Myocyte (in vitro differentiated cells): ENCODE measurements at places on chromosomes 5 and 9.

DNA sequence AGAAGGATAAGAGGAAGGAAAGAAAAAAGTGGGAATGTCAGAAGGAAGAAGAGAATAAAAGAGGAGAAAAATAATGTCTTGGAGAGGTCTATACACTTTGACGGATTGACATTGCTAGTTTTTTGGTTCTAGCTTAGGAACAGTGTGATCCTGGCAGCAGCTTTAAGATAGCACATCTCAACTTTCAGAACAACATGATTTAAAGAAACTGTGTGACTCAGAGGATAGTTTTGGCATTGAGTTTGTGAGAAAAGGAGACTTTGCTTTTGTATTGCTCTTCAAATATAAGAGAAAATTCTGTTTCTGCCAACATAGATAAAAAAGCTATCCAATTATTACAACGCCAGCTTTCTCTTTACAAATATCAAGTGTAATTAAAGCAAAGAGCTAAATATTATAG, 260.7 kb upstream of the ARRDC3 start:
- no peak for DNase-seq

GRCh38 chr9:115815786-115816185, 337.8 kb upstream of the PAPPA start:
- no peak for DNase-seq

DNA sequence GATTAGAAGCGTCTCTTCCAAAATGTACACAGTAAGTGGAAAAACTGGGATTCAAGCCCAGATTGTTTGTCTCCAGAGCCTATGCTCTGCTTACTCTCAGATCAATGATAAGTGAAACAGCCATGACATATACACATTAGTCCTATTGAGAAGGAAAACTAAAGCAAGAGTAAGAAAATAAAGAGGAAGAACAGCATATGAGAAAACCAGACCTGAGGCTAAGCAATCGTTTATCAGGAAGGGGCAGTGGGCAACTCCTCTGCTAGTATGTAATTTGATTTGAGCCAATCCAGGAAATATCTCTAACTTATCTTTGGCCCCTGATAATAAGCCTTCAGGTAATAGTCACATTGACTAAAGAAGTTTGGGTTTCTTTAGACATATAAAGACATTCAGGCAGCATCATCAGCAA, 789.9 kb upstream of the C9orf72 start:
- no peak for DNase-seq

DNA sequence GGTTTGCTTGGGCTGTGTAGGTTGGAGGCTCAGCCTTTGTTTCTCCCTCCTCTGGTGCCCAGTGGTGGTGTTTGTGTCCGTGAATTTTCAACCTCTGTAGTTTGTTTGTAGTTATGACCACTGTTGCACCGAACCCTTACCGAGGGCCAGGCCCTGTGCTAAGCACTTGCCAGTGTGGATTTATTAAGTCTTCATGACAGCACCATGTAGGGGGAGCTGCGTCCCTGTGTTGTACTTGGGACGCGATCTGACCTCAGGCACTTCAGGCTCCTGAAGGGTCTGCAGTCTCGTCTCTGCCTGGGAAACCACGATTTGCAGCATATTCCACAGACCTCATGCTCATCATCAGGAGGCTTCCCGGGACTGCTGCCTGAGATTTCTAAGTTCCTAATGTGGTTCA, 12.8 kb downstream of the TENT4A start:
- DNase-seq = peak; percentile 47

GRCh38 chr5:96315431-96315830, 117.6 kb downstream of the PCSK1 start:
- peak; percentile 56 for DNase-seq

DNA sequence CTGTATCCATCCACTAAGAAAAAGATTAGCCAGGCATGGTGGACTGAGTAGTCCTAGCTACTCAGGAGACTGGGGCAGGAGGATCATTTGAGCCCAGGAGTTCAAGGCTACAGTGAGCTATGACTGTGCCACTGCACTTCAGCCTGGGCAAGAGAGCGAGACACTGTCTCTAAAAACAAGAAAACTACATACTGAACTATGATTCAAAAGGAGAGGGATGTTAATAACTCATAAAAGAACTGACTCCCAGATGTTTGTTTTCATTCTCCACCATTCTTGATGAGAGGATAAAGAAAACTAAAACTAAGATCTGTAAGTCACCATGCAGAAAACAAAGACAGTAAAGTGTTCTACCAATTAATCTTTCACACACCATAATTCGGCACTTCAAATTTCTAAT, 53.5 kb downstream of the AUH start:
- DNase-seq = no peak

DNA sequence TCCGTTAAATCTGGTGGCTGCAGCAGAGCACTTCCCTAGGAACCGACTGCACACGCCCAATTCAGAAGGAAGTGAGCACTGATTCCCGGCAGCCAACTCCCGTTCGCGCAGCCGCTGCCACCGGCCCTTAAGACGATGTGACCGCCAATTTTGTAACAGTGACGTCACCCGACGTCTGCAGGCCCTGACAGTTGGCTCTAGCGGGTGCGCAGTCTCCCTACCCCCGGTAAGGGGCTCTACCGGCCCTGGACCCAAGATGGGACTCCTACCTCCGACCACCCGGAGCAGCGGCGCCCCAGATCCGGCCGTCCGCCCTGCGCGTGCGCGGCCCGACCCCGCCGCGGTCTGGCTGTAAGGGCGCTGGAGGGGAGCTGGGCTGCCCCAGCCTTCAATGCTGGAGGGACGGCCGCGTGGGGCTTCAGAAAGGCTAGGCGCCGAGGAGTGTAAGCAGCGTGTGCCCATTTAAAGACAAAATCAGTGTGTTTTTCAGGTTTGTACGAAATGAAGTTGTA, 19.1 kb downstream of the DNAJA1 start:
- peak; percentile 92 for DNase-seq

DNA sequence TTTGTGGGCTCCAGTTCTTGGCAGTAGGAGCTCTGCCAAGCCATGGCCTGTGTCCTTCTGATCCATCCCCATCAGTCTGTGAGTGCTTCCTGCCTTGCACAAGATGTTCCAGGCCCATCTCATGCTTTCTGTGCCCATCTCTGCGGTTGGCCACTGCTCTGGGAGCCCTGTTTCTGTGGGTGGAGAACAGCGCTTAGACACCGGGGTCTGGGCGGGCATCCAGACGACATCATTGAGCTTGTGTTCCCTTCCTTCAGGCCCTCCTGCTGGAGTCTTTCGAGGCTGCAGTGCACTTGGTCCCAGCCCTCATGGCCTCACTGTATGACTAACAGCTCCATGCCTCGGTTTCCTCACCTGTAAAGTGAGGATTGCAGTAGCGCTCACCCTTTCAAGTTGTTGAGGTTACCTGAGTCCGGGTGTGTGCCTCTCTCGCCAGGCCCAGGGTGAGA, 14.9 kb upstream of the CARD19 start:
- peak; percentile 15 for DNase-seq

DNA sequence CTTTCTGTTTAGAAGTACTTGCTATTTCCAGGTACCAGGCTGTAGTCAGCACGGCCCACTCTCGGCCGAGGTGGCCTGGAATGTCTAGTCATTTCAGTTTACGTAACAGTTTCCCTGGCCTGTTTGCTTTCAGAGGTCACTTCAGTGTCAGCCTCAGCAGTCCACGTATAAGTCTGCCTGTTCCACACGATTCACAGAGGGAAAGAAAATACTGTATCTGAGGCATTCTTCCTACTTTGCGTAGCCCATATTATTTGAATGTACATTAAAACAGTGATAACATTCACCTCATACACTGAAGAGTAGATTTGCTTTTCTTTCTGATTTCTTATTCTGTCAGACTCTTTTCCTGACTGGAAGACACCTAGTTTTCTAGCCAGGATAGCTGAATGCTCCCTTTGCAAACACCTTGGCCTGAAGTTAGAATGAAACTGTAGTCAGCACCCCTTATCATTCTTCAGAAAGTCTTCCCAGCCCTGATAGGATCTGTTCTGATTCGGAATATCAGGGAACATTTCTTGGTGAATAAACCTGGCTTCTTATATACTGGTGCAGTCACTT, 140.9 kb downstream of the AOPEP start:
- peak; percentile 74 for DNase-seq

DNA sequence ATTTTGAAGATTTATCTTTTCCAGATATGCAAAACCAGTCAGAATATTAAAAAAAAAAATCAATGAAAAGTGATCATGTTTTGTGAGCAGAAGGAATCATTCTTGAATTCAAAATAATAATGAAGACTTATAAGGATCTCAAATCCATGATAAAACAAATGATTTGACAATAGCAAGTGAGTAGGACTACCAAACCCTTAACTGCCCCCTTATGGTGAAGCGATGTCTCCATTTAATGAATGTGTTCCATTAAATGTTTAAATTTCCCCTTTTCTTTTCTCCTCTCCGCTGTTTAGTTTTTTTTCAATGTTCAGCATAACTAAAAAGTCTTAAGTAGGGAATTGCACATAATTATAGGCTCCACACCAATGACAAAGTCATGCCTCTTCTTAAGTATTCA, 12.2 kb upstream of the MARCHF3 start:
- DNase-seq = peak; percentile 32

DNA sequence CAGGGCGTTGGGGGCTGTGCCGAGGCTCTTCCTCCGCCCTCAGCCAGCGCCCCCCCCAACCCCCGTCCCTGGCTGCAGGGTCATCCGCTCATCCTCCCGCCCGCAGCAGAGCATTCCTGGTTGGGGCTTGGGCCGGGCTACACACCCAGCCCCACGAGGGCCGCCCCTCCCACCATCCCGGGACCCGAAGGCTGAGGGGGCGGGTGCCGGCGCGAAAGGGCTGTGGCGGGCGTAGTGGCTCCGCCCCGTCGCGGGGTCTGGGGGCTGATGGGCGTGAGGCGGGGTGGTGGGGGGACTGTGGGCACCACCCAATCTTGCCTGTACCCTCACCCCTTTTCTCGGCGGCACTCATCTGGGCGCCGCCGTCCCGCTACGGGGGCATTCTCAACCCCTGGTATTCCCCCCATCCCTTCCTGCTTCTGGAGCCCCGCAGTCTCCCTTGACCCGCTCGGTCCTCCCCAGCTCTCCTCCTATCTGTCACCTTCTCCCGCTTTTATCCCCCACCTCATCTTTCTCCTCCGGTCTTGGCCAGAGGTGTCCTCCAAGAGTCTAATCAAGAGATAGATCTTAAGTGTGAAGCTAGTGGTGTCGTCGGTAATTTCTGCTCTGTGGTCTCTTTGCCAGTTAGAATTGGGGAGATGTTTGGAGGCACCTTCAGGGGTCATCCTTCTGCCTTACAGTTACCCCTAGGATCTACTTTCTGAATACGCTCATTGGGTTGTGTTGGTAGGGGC, 1.6 kb downstream of the FER start:
- DNase-seq = peak; percentile 22

DNA sequence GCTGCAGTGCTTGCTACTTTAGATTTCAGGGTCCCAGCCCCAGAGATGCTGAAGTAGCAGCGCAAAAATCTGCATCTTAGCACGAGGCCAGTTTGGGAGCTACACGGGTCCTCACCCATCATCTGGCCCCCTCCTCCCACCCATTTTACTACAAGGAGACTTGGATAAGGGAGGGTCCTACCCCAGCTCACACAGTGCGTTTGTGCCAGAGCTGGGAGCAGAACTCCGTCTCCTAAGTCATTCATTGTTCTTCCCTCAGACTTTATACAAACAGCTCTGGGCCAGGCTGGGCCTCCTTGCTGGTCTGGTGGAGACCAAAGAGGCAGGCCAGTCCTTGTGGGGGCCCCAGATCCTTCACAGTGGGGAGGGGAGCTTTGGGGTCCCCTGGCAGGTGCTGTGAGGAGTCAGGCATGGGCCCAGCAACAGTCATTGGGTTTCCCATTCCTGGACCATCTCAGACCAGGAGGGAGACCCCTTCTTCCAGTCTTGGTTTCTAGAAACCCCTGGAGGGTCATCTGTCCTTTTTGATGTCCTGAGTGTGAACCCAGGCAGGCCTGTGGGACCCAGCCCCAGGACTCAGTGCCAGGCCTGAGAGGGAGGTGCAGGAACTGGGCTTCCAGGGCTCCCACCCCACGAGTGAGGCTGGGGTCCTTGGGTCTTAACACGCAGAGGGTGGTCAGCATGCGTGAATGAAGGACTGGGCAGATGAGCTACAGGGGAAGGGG, 2.3 kb upstream of the IL17B start:
- DNase-seq = no peak

- no peak for DNase-seq
Observed at GRCh38 chr9:136845465-136846260, 3.4 kb downstream of the AJM1 start.

GRCh38 chr9:76591256-76591950, 132.4 kb downstream of the GCNT1 start:
- DNase-seq = no peak

- DNase-seq = no peak
Observed at GRCh38 chr5:101643794-101644193, 652.3 kb downstream of the SLCO4C1 start.

DNA sequence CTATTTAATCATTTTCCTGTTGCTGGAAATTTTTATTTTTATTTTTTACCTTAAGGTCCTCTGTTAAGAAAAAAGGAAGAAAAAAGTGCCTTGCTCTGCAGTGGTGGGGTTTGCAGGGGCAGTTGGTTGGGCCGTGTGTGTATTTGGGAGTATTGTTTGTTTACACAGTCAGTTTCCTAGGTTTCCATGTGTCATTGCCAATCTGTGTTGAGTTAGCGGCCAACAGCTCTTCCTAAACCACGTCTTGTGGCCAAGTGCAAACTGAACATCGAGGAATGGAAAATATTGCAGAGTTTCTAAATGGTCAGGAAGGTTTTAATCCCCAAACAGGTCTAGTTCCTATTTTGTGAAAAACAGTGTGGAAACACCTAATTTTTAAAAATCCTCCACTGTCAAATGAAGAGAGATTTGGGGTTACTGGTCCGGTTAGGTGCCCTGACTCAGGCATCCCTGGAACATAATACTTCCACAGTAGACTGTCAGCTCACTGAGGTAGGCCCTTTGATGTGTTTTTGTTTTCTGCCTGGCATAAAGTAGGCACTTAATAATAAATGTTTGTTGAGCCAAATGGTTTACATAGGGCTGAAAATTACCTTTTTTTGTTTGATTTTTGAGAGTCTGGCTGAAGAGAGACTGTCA, 37.0 kb downstream of the MAMDC2 start:
- peak; percentile 92 for DNase-seq

DNA sequence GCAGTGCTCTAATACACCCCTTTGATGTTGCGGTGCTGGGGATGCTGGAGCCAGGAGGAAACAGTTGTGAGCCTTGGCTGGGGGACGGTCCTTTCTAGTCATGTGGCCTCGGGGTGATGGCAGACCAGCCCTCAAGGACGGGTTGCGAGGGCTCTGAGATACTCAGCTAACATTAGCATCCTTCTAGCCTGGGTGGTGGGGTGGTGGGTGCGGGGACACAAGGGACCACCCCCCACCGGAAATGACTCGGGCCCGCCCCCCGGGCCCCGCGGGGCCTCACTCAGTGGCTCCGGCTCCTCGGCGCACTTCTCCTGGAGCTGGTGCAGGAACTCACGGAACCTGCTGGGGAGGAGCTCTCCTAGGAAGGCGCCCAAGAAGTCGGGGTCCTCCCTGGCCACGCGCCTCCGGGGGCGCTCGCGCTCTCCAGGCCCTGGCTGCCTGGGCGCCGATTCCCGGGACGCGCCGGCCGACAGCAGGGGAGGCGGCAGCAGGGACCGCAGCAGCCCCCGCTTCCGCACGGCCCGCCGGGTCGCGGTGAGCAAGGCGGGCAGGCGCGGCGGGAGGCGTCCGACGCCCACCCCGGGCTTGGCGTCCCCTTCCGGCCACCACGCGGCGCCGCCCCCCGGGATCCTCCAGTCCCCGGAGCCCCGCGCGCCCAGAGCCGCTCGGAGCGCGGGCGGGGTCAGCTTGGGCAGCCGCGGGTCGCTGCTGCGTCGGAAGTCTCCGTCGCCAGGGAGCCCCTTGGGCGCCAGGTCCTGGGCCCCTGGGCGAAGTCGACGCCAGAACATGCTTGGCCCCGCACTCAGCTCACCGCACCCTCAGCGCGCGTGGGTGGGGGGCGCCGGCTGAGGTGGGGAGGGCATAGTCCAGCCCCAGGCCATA, 873 bp downstream of the C9orf50 start:
- DNase-seq = no peak
